Ammon's horn (tissue), 1 donor: ENCODE measurements at places on chromosomes 2 and 18.

DNA sequence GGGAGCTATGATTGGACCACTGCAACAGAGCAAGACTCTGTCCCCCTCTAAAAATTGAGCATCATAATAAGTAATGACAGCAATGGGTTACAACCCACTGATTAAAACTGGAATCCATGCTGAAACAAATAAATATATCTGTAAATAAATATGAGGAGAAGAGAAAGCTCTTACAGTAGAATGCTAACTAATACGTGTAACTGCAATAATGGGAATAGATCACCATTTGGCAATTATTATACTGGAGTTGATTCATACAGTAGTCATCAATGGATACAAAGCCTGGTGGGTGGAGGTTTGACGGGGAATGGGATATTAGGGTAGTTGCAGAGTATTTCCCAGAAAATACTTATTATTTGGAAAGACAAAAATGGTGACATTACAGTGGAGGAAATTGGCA, 6.1 kb upstream of the INO80B start:
- no peak for DNase-seq

DNA sequence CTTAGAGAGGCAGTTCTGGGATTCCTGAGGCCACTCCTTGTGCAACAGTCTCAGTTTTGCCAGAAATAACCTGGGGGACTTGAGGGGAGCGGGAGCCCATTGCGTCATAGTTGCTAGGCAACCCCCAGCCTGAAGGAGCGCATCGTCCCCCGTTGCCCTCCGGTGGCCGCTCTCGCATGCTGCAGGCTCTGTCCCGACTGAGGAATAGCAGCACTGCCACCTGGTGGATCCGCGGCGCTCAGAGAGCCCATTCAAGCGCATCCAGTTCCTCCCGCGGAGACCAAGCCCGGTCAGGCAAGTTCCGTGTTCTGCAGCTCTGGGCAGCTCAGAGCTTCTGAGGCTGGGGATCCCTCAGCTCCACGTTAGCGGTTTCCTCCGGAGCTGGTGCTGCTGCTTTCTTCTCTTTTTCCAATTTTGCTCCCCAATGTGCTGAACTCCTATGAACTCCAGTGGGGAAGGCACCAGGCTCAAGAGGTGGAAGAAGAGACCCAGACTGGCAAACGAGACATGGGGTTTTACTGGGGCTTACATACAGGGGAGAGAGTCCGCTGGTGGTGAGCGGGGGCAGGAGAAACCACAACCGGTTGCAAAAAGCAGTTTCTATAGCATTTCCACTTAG, 15.1 kb downstream of the SLC4A3 start:
- peak; percentile 98 for DNase-seq

GRCh38 chr2:33177627-33178026, 230.9 kb downstream of the LTBP1 start:
- DNase-seq: no peak

GRCh38 chr2:142052220-142052863, 78.5 kb downstream of the LRP1B start:
- DNase-seq: no peak

- DNase-seq: no peak
Measured at GRCh38 chr2:19673213-19673791, 228.5 kb downstream of the TTC32 start.
